NCI-H1417 treated with DMSO at 0.1 percent for 48 hours (cell line): ENCODE measurements at places on chromosomes 5 and 9.

GRCh38 chr9:71519098-71519696 lies 249.1 kb downstream of the CEMIP2 start:
- no peak for DNase-seq

DNA sequence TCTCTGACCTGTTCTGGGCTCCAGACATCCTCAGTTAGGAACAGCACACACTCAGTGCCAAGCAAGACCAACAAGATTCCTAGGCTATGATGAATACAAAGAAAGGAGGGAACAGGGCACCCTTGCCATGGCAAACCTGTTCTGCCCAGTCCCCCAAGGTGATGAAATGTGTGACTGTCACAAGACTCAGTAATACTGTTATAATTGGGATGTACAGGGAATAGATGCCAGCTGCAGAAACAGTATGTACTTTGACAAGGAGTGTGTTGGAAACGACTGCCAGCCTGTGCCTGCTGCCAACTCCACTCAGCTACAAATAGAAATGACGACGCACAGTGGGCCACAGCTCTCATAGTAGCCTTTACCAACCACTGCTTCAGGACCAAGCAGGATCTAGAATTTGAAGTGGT lies 453.0 kb downstream of the EFNA5 start:
- no peak for DNase-seq

GRCh38 chr5:149559706-149560105 lies 8.5 kb upstream of the CSNK1A1 start:
- no peak for DNase-seq

DNA sequence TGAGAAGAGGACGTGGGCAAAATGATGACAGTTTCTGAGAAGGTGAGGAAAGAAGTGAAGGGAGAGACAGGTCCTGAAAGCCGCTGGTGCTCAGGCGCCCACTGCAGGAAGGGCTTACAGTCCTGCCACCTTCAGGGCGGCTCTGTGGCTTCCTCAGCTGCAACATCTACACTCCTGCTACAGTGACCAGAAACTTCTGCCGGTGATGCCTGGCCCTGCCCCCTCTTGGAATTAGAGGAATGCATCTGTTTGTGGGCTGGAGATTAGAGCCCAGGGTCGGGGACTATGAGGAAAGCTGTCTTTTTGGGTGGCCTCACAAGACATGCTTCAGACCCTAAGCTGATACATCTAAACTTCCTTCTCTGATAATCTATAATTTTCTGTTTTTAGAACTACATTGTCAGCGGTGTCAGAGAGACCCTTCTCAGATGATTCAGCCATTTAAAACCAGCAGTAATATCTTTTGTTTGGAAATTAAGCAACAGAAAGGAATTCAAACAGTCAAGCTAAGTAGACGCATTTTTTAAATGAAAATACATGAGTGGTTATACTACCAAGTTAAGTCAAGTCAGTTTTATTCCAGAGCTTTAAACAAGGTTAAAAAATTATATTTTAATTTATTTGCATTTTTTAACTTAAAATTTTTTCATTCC lies 30.4 kb downstream of the PRDM6 start:
- DNase-seq = no peak

DNA sequence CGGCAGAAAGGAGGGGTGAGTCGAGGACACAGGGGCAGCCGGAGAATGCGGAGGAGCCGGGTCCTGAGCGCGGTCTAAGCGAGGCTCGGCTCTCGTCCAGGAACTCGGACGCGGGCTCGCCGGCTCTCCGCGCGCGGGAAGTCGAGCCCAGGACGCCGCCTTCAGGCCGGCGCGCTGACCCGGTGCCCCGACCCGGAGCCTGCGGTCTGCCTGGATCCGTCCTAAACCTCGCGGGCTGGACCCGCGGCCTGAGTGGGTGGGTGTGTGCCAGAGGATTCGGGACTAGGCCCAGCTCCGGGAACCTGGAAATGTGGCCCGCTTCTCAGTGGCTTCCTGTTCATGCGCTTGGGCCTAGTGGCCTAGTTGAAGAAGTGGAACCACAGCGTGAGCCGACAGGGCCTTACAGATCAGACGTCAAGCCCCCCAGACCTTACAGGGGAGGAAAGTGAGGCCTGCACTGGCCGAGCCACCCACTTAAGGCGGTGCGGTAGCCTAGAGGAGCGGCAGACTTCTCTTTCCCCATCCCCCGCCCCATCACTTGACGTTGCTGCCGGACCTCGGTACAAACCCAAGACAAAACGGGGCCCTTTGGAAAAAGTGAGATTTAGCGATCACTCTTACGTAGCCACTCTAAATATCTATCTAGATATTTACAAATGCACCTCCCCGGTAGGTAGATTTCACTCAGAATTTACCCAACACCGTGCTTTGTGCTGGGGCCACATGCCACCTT lies 1.2 kb downstream of the CDKN2B-AS1 start:
- DNase-seq = no peak

GRCh38 chr5:58411372-58411771 lies 48.5 kb downstream of the PLK2 start:
- DNase-seq = no peak

DNA sequence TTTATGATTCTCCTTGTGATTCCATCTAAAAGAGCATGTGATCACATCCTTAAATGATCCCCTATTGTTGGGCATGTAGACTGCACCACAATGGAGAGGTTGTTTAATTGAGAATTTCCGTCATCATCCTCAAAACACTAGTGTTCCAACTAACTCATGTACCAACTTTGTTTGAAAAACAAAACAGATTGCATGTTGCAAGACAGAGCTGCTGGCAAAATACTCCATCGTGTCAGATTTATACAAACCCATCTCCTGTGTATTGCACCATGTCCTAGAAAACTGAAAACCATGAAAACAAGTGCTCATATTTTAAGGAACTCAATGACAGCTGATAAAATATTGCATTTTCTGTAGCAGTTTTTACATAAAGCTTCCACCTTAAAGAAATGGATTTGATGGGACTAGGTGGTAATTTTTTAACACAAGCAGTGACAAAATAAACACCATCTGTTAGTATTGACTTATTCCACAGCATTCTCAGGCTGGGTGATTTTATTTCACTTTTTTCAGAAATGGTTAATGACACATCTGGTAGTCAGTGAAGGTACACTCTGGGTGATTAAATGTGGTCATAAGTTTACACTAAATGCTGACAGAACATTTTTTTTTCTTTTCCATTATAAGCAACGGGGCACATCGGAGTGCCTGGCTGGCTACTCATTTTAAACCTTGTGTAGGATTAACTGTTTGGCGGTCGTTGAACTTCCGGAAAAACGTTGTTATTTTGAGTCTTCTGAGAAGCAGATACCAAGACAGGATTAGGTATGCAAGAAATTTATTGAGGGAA lies 602.9 kb upstream of the WWC1 start:
- no peak for DNase-seq

GRCh38 chr5:1436681-1437080 lies 8.6 kb downstream of the SLC6A3 start:
- DNase-seq = no peak

GRCh38 chr9:108850293-108850897 lies 5.4 kb downstream of the ACTL7B start:
- DNase-seq = no peak

GRCh38 chr5:151469992-151470391 lies 22.6 kb downstream of the SLC36A1 start:
- DNase-seq = peak; percentile 63

DNA sequence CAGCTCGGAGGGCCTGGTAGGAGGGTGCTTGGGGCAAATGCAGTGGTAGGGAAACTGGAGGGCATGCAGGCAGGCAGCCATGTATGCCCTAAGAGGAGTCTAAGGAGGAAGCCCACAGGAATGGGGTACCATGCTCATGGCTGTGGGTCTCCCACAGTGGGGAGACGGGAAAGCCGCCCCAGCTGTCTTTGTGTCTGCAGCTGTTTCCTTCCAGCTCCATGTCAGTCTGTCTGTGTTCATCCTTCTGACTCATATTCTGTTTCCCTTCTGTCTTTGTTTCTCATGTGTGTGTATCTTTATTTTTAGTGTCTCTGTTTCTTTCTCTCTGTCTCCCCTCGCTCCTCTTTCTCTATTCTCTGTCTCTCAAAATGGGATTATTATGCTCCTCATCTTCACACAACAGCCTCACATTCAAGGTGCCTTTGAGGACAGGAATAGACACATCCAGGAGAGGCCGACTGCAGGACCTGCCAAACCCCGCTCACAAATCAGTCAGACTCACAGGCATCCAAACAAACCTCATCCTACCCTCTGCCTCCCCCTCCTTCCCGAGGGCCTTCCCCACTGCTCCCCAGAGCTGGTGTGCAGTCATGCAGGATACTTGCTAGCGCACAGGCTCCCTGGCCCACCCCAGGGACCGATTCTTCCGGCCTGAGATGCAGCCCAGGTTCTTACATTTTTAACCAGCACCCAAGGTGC lies 68.4 kb upstream of the RARS1 start:
- no peak for DNase-seq

GRCh38 chr5:89842531-89842930 lies 567.0 kb downstream of the CETN3 start:
- no peak for DNase-seq

DNA sequence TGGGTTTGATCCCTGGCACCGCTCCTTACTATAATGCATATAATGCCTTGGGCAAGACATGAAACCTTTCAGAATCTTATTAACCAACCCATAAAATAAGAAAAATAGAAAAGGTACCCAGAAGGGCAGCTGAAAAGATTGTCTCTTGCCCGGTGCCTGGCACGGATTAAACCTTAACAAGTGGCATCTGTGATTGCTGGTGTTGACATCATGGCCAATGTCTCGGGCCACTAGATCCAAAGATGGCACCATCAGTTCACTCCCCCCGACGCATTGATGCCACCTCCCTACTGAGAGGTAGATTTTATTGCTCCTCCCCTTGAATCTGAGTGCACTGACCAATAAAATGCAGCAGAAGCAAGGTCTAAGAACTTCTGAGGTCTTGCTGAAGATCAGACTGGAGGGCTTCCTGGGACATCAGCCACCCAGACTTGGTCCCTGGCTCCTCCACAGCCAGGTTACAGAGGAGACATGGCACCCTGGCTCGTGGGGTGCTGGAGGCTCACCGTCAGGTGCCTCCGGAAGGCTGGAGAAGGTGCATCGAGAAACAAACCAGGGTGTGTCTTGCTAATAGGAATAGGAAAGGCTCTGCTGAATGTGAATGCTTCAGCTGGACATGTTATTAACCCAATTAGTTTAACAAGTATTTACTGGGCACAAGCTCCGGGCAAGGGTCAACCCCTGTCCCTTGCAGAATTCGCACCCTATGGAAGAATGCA lies 80.0 kb upstream of the COL5A1 start:
- no peak for DNase-seq

DNA sequence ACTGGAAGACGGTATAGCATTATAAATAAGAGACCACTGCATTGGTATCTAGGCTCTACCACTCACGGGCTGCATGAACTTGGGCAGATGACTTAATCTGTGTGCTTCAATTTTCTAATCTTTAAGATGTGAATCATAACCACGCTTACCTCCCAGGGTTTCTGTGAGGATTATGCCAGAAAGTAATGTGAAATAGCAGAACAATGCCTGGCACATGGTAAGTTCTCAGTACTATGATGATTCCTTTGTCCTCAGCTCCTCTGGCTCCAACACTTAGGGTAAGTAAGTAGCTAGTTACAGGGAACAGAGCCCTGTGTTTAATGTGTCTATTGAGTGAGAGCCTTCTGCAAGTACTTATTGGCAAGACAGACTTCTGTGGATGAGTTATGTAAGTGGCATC lies 31.1 kb downstream of the POU4F3 start:
- DNase-seq = no peak

GRCh38 chr5:40669606-40670390 lies 9.9 kb upstream of the PTGER4 start:
- DNase-seq = no peak

DNA sequence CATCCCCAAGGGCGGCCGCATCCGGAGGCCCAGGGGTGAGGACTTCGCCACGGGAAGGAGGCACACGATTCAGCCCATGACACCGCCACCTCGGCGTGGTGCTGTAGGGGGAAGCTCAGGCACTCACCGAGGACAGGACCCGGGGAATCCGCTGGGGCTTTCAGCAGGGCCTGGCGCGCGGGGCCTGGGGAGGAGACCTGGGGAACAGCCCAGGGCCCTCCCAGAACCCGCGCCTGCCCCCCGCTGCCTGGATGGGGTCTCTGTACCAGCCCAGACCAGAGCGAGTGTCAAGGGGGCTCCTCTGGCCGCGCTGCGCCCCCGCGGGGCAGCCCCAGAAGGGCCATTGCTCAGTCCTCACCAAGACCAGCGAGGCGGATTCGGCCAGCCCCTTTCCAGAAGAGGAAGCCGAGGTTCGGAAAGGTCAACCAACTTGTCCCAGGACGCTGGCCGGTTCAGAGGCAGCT lies 12.8 kb downstream of the COL23A1 start:
- no peak for DNase-seq

DNA sequence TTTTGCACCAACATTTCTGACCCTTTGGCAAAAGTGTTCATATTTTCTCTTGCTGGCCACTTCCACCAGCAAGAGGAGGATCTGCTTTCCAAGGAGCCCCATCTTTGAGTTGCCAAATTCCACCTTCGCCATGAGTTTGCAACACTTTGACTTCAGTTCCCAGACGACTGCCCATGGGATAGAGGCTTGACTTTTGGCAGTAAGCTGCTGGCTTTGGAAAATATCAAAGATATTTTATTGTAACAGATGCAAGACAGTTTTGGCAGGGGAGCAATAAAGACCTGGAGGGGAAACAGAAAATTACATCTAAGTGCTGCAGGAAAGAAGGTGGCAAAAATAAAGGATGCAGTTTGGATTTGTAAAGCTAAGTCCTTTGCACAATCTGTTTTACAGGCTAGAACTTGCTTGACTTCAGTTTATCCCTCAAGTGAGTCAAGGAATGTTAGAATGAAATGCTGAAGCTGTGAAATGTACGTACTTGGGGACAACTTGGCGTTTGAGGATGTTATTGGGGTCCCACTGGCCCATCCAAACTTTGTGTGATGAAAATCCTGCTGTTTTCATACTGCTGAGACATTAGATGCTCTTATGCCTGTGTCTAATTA lies 232.9 kb downstream of the GOLPH3 start:
- DNase-seq = no peak

DNA sequence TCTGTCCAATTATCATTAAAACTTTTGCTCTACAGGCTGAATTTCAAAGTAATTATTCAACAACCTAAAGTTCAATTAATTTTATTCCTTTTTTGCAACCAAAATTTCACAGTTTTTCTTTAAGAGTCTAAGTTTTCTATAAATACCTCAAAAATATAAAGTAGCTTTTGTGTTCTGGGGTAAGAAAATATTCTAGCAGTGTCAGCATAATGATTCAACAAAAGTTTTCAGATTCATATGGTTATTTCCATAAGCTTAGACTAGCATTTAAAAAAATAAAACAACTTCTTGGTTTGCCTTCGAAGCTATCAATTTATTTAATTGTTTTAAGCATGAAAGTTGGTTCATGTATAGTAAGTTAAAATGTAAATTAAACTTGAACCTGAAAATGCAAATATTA lies 1962.3 kb upstream of the CDH6 start:
- DNase-seq = no peak

DNA sequence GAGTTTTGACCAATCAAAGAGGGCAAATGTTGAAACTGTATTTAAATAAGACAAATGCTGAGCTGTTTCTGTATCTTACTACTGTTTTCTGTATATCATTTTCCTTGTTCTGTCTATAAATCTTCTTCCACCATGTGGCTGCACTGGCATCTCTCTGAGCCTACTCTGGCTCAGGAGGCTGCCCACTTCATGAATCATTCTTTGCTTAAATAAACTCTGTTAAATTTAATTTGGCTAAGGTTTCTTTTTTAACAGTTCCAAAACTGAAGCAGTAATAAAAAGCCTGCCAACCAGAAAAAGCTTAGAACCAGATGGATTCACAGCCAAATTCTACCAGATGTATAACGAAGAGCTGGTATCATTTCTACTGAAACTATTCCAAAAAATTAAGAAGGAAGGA lies 40.2 kb upstream of the TAS2R1 start:
- DNase-seq = no peak

- DNase-seq = no peak
Measured at GRCh38 chr5:39826051-39826450, 401.3 kb upstream of the DAB2 start.
